HEK293T (cell line): ENCODE measurements at places on chromosomes 11 and 22.

GRCh38 chr11:99901175-99901574 is 785.9 kb upstream of the ARHGAP42 start:
- no peak for DNase-seq

DNA sequence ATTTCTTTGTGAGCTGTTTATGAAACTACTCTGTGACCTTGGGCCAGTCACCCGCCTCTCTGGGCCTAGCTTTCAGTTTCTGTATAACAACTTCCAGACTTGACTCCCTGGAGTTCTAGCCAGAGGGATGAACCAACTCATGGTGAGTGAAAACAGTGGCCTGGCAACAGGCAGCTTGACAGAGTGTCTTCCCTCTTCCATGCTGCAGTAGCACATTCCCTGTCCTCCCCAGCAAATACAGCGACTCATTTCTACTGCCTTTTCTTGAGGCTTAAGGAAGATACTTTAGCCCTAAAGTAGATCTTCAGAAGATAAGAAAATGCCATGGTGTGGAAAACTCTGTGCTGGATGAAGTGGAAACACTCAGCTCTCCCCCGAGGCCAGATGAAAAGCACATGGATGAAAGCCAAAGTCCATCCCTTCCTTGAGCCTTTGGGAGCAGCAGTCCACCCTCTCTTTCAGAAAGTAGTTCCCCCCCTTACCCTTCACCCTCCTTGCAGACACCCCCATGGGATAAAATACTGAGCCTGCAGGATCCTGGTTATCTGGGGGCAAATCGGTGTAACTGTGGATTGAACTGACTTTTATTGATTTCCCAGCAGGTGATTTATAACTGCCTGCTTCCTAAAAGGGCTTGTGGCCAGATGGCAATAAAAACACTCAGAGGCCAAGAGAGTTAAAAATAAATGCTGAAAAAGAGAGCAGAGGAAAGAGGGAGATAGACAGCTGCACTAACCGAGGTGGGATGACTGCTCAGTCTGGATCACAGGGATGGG is 24.1 kb downstream of the IRAG1 start:
- DNase-seq = peak; percentile 64

DNA sequence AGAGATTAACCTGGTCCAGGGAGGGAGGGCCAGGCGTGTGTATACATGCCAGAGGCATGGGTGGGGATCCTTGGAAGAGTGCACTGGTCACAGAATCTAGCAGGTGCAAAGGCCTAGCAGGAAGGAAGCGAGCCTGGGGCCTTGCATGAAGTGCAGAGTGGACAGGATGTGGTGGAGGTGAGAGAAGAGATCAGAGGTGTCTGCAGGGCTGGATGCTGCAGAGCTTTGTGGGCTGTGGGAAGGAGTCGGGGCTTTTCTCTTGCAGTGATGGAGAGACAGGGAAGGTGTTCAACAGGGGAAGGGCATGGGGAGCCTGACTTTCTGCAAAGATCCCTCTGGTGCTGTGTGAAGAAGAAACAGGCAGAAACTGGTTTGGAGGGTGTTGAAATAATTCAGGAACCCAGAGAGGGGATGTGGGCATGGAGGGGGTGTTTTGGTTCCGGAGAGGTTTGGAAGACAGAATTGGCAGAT is 2.5 kb upstream of the TPST2 start:
- no peak for DNase-seq

- no peak for DNase-seq
Observed at GRCh38 chr22:36761553-36762240, 14.2 kb downstream of the IFT27 start.

- peak; percentile 83 for DNase-seq
Observed at GRCh38 chr11:3160252-3161031, 4.7 kb downstream of the OSBPL5 start.

- no peak for DNase-seq
Observed at GRCh38 chr22:28474330-28474729, 205.3 kb downstream of the TTC28 start.

DNA sequence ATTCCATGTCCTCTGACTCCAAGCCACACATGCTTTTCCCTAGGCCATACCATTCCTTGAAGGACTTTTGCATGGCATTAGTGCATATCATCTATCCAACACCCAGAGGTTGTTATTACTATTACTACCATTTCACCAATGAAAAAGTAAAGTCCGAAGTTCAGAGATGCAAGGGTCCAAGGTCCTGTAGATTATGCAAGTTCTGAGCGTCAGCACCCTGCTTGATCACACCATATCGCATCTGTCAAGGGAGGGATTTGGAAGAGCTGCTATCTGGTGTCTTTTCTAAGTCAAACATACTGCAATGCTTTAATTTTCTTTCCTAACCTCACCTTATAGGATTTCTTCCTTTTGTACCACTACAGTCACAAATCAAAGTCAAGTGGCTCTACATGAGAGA is 214.7 kb upstream of the CADM1 start:
- no peak for DNase-seq

DNA sequence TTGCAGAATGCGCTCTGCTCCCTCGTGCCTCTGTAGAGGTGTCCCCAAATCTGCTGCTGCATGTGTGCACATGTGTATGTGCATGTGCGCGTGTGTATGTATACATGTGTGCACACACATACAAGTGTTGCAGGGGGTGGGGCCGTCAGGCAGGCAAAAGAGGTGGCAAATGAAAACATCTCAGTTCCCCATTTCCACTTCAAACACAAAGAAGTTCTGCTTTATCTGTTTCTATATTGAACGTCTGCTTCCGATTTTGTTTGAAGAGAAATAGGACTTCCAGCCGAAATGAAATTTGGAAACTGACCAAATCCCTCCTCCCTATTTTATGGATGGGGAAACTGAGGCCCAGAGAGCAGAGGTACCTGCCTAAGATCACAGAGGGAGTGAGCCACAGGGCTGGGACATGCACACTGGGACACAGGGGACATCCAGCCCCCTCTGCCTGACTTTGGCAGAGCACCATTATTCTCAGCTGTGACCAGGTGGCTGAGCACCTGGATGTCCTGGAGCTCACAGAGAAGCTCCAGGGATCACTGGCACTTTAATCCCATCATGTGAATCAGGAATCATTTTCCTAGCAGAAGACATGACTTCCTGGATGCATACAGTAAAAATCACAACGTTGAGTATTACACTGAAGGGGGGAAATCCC is 41.2 kb upstream of the ALX4 start:
- no peak for DNase-seq

- no peak for DNase-seq
Observed at GRCh38 chr11:89184021-89184420, 6.3 kb downstream of the TYR start.

DNA sequence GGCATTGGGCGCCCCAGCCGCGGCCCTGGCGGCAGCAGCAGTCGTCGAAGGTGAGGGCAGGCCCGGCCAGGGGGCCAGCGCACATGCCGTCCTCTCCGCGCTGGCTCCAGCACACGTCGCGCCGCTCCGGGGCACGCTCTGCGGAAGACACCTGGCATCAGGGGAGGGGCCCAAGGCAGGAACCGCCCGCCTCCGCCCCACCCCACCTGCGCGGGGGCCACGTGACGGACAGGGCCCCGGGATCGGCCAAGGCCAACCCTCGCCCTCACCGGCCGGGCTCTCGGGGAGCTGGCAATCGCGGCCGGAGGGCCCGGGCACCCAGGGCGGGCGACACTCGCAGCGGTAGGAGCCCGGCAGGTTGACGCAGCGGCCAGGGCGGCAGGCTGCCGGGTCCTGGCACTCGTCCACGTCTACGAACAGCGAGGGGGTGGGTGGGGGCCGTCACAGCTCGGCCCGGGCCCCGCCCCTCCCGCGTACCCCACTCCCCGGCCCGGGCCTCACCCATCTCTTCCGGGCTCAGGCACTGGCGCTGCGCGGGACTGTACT is 14.9 kb downstream of the SCYL1 start:
- DNase-seq = no peak

DNA sequence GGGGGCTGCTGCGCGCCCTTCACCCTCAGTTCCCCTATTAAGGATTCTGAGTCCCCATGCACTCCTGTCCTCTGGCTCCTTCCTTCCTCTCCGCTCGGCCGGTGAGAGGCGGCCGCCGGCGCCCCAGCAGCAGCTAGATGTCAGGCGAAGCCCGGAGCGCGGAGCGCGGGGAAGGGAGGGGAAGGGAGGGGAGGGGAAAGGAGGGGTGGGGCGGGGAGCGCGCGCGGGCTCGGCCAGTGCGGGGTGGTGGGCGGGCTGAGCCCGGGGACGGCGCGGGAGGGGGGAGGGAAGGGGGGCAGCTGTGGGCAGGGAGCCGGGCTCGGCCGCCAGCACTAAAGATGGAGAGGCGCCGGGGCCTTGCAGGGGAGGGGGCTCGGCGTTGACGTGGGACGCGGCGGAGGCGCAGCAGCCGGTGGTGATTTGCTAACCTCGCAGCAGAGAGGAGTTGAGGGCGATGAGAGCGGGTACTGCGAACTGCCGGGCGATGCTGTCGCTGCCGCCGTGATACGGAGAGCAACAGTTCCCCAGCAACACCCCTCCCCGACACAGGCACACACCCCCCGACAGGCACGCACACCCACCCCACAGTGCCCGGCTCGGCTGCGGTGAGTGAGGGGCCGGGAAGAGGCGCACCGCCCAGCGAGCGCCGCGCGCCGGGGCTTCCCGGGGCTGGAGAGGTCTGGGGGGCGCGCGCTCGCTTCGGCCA is at the start of gene ZBTB16:
Gene ZBTB16, plus strand, starts transcription at position 434 of the 706 bp plus-strand sequence. CDS start 3,590 bp downstream, outside the sequence.
- peak; percentile 79 for DNase-seq

DNA sequence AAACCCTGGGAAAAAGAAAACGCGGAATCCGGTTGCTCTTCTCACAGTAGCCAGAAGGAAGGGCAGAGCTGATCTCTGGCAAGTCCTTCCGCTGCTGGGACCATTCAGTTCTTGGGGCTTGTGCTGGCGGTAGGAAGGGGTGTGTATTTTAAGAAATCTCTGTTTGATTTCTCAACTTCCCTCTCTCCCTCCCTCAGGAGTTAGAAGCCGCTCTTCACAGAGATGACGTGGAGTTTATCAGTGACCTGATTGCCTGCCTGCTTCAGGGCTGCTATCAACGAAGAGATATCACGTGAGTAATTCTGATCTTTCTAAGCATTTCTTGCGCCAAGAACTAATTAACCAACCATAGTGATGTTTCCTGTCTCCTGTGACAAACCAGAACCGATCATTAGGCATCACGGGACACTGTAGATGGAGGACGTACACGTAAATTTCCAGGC is 85.9 kb upstream of the SLC25A18 start:
- peak; percentile 48 for DNase-seq

DNA sequence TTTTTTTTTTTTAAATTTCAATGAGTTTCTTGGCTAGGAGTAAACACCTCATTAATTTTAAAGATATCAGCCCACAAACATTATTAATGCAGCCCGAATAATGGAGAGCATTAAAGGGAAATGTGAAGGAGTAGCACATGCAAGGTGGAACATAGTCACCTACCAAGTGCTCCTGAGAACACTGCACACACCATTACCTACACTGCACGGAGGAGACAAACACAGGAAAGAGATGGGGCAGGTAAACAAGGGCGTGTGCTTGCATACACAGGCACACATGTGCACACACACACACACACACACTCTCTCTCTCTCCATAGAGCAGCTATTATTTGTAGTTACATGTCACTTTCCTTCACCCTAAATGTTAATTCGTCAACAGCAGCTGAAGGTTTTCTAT is 30.2 kb downstream of the HTR3B start:
- DNase-seq = no peak

DNA sequence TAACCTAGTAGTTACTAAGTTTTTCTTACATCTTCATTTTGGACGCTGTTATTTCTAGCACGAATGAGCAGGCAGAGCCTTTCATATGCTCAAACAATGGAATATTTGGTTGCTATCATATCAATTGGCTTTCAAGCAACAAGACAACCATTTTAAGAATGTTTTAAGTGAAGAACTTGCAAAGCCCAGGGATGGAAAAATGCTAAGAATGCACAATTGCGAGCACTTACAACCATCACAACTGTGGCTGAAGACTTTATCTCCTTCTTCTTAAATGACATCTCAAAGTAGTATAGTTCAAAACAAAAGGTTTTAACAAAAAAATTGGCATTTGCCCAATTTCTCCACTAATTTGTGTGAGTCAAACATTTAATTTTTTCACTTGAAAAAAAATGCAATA is 8.3 kb upstream of the MMP1 start:
- no peak for DNase-seq

GRCh38 chr11:108787105-108787504 is 122.2 kb downstream of the DDX10 start:
- DNase-seq = no peak

- no peak for DNase-seq
Observed at GRCh38 chr11:67355023-67355793, 1.9 kb upstream of the POLD4 start.

GRCh38 chr11:1053121-1053901 is 16.8 kb upstream of the MUC6 start:
- DNase-seq = no peak

DNA sequence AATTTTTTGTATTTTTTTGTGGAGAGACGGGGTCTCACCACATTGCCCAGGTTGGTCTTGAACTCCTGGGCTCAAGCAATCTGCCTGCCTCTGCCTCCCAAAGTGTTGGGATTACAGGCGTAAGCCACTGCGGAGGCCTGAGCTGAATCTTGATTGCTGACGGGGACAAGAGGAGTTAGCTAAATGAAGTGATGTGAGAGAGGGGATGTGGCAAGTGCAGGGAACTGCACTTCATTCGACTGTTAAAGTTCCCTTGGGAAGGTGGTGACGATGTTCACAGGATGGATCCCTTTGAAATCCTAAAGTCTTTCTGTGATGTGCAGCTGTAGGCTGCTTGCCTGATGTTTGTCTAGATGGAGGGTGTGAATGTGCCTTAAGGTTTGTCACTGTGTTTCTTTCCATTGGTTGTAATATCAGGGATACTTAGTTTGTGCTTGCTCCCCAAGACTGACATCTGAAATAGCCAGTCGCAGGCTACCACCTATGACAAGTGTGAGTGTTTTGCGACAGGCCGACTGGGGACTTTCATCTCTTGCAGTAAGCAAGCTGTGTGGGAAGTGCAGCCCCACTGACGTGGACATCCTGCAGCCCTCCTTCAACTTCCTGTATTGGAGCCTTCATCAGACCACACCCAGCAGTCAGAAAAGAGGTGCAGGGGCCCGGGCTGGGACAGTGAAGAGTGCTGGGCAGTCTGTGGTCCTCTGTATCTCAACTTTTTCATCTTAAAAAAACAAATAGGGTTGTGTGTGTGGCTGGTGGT is 19.6 kb upstream of the CCDC134 start:
- no peak for DNase-seq

DNA sequence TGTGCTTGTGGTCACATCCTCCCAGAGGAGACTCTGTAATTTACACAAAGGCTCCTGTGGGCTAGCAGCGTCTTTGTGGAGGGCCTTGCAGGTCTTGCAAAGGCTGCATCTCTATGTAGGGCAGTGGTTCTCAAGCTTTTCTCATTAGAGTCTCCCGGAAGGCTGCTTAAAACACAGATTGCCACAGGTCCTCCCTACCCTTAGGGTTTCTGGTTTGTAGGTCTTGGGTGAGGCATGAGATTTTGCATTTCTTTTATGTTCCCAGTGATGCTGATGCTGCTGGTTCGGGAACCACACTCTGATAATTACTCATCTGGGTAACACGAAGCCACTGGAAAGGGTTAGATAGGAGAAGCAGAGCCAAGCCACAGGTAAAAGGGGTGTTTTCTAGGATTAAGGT is 151.3 kb upstream of the ZBED5 start:
- no peak for DNase-seq
